ENCODE measurements at places on chromosomes 13 and 19. TPM values are rescaled to one million over a fixed set of nuclear protein-coding genes. Genes with fewer than 3 reads are reported as not detected.

FAM216B gene
- not detected for total RNA-seq

POSTN gene
- 390 TPM for total RNA-seq

DNA sequence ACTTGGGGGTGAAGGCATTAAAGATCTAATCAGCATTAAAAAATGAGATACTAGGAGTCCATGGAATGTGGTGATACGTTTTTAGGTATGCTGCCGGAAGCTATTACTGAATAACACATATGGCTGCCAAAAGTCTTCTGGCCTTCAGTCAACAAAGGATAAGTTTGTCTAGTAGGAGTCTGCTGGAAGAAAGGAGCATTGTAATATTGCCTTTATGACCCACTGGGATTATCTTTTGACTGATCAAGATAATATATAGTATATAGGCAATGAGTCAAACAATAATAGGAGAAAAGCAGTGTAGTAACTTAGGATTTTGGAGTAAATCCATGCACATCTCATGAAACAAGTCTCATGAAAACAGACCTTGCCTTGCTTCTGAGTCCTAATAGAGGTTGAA, 295.4 kb downstream of the SLITRK6 start:
- DNase-seq = no peak

DNA sequence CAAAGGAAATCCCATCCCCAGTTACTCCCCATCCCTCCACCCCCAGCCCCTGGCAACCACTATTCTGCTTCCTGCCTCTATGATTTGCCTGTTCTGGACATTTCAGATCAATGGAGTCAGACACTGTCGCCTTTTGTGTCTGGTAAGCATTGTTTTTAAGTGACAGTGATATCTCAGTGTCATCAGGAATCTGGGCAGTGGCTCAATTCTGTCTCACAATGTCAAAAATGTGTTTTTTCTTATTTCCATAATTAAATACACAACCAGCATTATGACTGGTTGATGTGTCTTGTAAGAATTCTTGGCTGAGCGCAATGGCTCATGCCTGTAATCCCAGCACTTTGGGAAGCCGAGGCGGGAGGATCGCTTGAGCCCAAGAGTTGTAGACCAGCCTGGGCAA, 20.2 kb upstream of the PGLS start:
- no peak for DNase-seq

DNA sequence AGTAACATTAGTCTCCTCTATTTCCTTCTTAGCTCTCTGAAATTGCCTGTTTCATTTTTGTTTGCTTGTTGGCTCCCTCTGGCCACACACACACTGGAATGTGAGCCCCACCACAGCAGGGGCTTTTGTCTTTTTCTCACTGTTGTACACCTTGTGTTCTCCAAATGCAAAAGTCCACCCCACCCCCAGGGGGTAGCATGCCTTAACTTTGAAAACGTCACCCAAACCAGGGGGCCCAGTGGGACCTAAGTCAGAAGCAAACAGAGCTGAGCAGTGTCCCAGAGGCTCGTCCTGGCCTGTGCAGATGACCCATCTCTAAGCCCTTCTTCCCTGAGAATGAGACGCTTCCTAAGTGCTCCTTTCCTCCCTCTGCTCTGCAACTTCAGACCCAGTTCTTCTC, 614.1 kb downstream of the UQCRFS1 start:
- DNase-seq = no peak

All from fibroblast of villous mesenchyme (primary cell).